Activated naive CD4-positive, alpha-beta T cell treated with anti-CD3 and anti-CD28 coated beads, Interleukin-2, amount 50 U/mL, for 72 hours (primary cell): ENCODE measurements at places on chromosomes 4 and X. TPM values are rescaled to one million over a fixed set of nuclear protein-coding genes. Genes with fewer than 3 reads are reported as not detected.

CLTRN gene
- total RNA-seq: 1.0 TPM

ARHGAP36 gene
- total RNA-seq: not detected

GRIA2 gene
- not detected for total RNA-seq

VSIG1 gene
- total RNA-seq: 0.18 TPM

SHISA3 gene
- total RNA-seq: not detected

MAGEC3 gene
- total RNA-seq: not detected
